ENCODE measurements at places on chromosomes 1 and 21. TPM values are rescaled to one million over a fixed set of nuclear protein-coding genes. Genes with fewer than 3 reads are reported as not detected.

Gene SMIM1
- 0.68 TPM for total RNA-seq

Gene HMGCS2
- total RNA-seq = not detected

Gene TNFRSF4
- not detected for total RNA-seq

Gene MAP3K7CL
- total RNA-seq = 4.1 TPM

Gene NUDT4B
- total RNA-seq = 13.5 TPM

Gene OR14I1
- total RNA-seq = not detected

Gene KRTAP11-1
- total RNA-seq = not detected

Gene AMY1C
- total RNA-seq = 0.07 TPM

Gene SMCP
- not detected for total RNA-seq

Gene GBP7
- not detected for total RNA-seq

Gene FAM151A
- total RNA-seq = not detected

Gene HSD11B1
- 1.7 TPM for total RNA-seq

Gene C1orf159
- 6.5 TPM for total RNA-seq

Gene TTC22
- total RNA-seq = 6.8 TPM

Measured in nasal cavity respiratory epithelium epithelial cell of viscerocranial mucosa (primary cell).